ENCODE measurements at places on chromosomes 3 and 15. TPM values are rescaled to one million over a fixed set of nuclear protein-coding genes. Genes with fewer than 3 reads are reported as not detected.

DNA sequence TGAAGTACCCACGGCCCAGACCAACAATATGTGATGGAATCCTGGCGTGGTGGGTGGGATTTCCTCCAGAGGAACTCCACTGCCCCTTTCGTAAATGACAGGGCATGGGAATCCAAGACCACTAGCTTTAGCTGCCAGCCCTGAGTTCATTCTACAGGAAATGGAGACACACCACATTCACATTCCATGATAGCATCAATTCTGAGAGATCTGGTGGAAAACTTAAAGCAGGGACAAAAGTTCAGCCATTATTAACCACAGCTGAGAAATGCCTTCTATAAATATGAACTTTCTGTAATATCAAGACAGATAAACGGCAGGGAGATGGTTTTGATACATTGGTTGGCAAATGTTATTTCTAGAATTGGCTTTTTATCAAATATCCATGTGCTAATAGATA, 98.2 kb downstream of the FBN1 start:
- no peak for DNase-seq

DNA sequence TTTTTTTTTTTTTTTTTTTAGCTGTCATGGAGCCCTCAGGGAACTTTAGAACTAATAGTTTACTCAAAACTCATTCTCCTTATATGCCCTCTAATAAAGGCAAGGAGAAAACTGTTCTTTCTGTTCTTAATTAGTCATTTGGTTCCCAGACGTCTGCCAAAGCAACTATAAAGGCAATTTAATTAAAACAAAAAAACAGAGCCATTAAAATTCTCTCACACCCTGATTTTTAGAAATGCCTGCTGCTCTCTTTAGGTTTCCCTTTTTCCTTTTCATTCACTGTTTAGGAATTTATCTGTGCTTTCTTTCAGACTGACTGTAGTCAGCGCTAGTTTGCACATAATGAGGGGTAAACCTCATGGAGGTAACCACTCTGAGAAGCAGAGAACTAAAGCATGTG, 463.6 kb upstream of the THRB start:
- no peak for DNase-seq

SH2D7 gene
- not detected for total RNA-seq

DNA sequence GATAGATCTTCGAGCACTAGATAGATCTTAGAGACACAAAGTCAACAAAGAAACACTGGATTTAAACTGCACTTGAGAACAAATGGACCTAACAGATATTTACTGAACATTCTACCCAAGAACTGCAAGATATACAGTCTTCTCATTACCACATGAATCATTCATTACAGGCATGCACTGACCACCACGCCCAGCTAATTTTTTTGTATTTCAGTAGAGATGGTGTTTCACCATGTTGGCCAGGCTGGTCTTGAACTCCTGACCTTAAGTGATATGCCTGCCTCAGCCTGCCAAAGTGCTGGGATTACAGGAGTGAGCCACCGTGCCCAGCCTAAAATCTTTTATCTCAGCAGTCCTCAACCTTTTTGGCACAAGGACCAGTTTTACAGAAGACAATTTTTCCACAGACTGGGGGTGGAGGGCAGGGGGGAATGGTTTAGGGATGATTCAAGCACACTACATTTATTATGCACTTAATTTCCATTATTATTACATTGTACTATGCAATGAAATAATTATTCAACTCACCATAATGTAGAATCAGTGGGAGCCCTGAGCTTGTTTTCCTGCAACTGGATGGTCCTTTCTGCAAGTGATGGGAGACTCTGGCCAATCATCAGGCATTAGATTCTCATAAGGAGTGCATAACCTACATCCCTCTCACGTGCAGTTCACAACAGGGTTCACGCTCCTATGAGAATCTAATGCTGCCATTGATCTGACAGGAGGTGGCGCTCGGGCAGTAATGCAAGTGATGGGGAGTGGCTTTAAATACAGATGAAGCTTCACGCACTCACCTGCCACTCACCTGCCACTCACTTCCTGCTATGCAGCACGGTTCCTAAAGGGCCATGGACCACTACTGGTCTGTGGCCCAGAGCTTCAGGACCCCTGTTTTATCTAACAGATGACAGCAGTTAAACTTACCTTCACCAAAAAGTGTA, 21.7 kb downstream of the CSNK1G1 start:
- DNase-seq: no peak

TTLL13 gene
- total RNA-seq: not detected

SLC12A8 gene
- 17.9 TPM for total RNA-seq

- no peak for DNase-seq
Measured at GRCh38 chr15:76795217-76795616, 109.9 kb downstream of the SCAPER start.

- DNase-seq: no peak
Measured at GRCh38 chr15:29867241-29868000, 45.2 kb upstream of the TJP1 start.

DNA sequence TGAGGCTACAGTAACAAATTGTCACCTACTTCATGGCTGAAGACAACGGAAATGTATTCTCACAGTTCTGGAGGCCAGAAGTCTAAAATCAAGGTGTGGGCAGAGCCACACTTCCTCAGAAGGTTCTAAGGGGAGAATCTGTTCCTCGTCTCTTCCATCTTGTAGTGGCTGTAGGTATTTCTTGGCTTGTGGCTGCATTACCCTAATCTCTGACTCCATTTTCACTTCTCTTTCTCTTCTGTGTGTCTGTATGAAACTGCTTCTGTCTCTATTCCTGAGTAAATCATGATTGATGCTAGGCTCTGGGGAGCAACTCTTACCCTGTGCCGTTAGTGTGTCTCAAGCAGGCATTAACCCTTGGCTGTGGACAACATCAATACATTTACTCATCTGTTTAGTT, 164.7 kb downstream of the SQOR start:
- DNase-seq: no peak

DNA sequence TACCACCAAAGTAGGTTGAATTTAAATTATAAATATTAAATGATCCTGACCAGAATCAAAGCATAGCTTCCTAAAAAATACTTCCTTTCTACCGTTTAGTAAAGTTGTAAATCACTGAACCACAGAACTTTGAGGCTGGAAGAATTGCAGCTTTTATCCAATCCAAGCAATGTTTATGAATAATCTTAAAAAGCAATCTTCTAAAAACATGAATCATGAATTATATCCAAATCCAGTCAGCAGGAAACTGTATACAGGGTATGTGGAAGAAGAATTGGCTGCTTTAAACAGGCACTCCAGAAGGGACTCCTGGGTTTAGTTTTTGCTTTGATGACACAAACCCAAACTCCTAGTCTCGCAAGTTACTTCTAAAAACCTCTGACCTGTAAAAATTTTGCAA, 30.2 kb downstream of the HEG1 start:
- no peak for DNase-seq

FAM81A gene
- total RNA-seq: 3.0 TPM

GRCh38 chr3:31772272-31772671, 208.8 kb downstream of the OSBPL10 start:
- no peak for DNase-seq

DNA sequence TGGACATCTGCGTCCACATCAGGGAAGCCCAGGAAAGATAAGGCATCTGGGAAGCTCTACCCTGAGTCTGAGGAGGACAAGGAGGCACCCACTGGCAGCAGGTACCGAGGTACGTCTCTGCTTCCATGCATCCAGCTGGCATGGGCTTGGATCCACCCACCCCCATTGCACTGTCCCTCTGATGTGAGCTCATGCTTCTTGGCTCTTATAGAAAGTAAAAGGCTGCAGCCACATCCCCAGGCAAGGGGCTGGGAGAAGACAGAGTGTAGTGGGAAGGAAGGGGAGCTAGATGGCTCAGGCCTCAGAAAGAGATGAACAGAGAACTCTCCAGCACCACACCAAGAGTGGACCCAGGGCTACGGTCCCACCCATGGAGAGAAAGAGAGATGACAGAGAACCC, 18.2 kb downstream of the PTH1R start:
- no peak for DNase-seq

- no peak for DNase-seq
Measured at GRCh38 chr3:184347321-184348056, 10.1 kb downstream of the FAM131A start.

DNA sequence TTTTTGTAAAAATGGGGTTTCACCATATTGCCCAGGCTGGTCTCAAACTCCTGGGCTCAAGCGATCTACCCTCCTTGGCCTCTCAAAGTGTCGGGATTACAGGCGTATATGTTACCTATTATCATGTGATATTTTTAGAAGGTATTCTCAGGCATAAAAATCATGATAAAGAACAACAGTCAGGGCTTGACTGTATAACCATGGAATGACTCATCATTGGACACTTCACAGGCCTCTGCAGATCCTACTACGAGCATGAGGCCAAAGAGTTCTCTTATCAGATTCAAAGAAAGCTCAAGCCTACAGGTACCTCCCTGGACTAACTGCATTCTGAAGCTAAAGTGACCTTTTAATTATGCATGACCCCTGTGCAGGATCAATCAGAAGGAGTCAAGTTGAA, 91.7 kb upstream of the PRICKLE2 start:
- DNase-seq: no peak

DNA sequence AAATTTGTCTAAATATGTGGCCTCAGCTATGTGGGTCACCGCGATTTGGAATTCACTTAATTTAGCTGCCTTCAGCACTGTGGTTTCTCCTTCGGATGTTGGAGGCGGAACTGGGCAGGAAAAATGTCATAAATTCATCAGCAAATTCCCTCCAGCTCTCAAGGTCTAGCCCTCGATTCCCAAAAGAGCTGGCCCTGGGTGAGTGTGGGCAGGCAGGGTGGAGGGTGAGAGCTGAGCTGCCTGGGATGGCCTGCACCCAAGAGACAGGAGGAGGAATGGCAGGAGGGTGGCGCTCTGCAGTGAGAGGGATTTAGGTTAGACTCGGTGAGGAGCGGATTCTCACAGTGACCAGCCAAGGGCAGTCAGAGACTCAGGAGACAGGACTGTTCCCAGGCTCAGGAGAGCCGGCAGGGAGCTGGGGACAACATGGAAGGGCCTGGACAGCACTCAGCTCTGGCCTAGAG, 57.1 kb downstream of the FEM1B start:
- DNase-seq: no peak

- DNase-seq: no peak
Measured at GRCh38 chr3:197212290-197212689, 86.1 kb downstream of the DLG1 start.

DNA sequence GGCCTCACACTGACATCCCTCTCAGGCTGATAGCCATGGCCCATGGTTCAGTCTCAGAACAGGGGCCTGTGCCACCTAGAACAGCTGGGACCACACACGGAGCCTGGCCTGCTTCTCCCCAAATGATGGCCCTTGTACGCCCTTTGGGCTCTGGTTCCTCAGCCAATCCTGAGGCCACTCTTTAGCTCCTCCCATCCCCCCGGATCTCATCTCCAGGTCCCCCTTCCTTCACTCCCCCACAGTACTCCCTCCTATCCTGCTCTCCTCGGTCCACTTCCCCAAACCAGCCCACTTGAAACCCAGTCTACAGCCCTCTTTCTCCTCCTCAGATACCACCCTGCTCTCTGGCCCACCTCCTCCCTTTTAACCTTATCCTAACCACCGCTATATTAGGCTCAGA, 17.8 kb upstream of the ZFYVE19 start:
- no peak for DNase-seq

DNA sequence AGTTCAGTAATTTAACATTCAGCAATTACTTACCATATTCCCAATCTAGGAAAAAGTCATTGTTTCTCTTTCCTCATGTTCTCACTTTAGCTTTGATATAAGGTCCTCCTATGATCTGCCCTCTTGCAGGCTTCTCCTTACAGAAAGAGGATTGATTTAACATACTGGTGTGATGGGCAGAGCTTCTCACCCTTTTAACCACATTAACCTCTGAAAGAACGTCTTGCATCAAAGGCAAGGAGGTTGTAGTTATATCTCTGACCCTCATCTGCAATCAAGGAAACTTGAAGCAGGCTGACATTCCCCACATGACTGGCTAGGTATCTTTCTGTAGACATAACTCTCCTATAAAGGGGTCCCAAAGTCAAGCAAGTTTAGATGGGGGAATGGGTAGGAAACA, 39.5 kb downstream of the BTLA start:
- no peak for DNase-seq

ZIC1 gene
- total RNA-seq: not detected

IQCF5 gene
- not detected for total RNA-seq

OPA1 gene
- total RNA-seq: 41.1 TPM

DNA sequence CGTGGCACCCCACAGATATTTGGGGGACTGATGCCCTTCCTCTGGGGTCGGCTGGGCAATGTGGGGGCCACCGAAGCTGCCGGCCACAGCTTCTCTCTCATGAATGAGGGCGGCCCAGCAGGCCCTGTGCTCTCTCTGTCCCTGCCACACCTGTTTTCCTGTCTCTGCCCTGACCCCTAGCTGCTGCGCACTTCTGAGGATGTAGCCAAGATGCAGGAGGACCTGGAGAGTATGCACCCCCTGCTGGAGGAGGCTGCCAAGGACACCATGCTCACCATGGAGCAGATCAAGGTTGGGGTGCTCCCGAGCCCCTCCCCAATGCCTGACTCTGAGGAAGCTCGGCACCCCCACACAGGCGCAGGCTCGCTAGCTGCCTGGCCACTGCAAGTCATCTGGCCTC, 59.7 kb downstream of the SEMA3G start:
- DNase-seq: no peak

- no peak for DNase-seq
Measured at GRCh38 chr3:109346770-109347295, 9.5 kb upstream of the DPPA4 start.

- no peak for DNase-seq
Measured at GRCh38 chr3:32584660-32585059, 14.0 kb upstream of the DYNC1LI1 start.

GRCh38 chr3:41489231-41489630, 289.9 kb downstream of the CTNNB1 start:
- DNase-seq: no peak

STXBP5L gene
- total RNA-seq: not detected

GRCh38 chr3:108669208-108669607, 79.7 kb downstream of the DZIP3 start:
- DNase-seq: no peak

- no peak for DNase-seq
Measured at GRCh38 chr15:57943171-57943570, 122.3 kb downstream of the ALDH1A2 start.

DNA sequence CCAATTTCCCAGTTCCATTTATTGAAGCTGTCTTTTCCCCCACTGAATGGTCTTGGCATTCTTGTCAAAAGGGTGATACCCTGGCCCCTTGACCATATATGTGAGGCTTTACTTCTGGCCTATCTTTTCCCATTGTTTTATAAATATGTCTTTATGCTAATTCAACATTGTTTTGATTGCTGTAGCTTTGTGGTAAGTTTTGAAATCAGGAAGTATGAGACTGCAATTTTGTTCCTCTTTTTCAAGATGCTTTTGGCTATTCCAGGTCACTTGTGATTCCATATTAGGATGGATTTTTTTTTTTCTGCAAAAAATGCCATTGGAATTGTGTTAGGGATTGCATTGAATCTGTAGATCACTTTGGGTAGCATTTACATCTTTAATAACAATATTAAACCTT, 141.2 kb upstream of the MANF start:
- no peak for DNase-seq

- no peak for DNase-seq
Measured at GRCh38 chr3:159418571-159419526, 569.8 kb upstream of the IL12A start.

ATXN7 gene
- 16.7 TPM for total RNA-seq

ANKRD63 gene
- total RNA-seq: not detected
